Smooth muscle cell of trachea (primary cell): ENCODE measurements at places on chromosomes 11 and 22. TPM values are rescaled to one million over a fixed set of nuclear protein-coding genes. Genes with fewer than 3 reads are reported as not detected.

MRPL23 gene
- total RNA-seq, result 97.1 and 238 TPM in 2 replicates

CNTN5 gene
- not detected in 2 replicates for total RNA-seq

SLC22A8 gene
- not detected in 2 replicates for total RNA-seq

RTN3 gene
- 96.1 and 102 TPM in 2 replicates for total RNA-seq

CDC42BPG gene
- total RNA-seq, result 0.15 and 0.33 TPM in 2 replicates

TRIM66 gene
- total RNA-seq, result 7.4 and 9.6 TPM in 2 replicates

ADM gene
- total RNA-seq, result 569 and 1,122 TPM in 2 replicates

SWAP70 gene
- 35.2 and 50.3 TPM in 2 replicates for total RNA-seq

SCARF2 gene
- 25.2 and 38.2 TPM in 2 replicates for total RNA-seq

GTSE1 gene
- total RNA-seq, result 0.50 and 10.5 TPM in 2 replicates

RAB36 gene
- 4.2 and 5.6 TPM in 2 replicates for total RNA-seq

MYEOV gene
- 2.2 and 8.1 TPM in 2 replicates for total RNA-seq

ATG16L2 gene
- 8.4 and 12.2 TPM in 2 replicates for total RNA-seq

OR51A7 gene
- total RNA-seq, result 0.15 TPM in 1 of 2 replicates, not detected in the other

CRACR2B gene
- total RNA-seq, result 1.5 and 1.7 TPM in 2 replicates
